NCI-H1417 treated with DMSO at 0.1 percent for 48 hours (cell line): ENCODE measurements at places on chromosomes 1 and 21.
A peak's percentile ranks its signal among the peaks of the same experiment; 100 is the strongest.

DNA sequence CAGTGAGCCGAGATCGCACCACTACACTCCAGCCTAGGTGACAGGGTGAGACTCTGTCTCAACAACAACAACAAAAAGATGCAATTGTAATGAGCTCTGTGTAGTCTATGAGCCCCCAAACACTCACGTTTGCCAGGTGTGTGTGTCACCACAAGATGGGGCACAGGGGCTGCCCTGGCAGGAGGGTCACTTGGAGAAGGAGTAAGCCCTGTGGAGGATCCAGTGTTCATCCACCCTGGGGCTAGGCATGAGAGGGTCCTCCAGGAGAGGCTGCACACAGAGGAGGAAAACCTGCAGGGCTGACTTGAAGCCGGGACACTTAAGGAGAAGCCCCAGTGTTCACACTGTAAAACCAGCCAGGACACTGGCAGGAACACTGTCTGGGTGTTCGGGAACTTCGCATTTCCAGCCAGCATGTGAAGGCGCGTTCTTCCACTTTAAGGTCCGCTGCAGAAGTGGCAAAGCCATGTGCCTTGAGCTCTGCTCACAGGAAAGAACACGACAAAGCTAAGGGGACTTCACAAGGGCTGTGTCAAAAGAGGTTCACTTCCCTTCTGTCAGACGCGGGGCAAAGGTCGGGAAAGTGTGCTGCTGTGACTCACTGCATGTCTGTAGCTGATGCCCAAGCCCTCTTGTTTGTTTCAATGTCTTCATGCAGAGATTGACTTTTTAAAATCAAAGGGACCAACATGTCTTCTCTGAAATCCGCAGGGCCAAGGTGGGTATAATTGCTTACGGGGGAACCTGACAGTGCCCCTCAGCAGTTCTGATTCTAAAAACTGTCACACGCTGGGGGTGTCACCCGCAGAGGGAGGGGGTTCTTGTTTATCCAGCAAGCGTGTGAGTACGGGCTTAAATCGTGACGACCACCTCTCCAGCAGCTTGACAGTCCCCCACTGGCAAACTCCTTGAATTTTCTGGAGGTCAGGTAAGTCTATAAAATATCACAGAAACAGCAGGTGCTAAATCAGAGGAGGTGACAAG lies 102.8 kb downstream of the RIPK4 start:
- DNase-seq: no peak

GRCh38 chr1:66253330-66253921 lies 280.5 kb upstream of the SGIP1 start:
- no peak for DNase-seq

- DNase-seq: no peak
These were observed 8.5 kb downstream of the SSR2 start for GRCh38 chr1:156012051-156012817.

DNA sequence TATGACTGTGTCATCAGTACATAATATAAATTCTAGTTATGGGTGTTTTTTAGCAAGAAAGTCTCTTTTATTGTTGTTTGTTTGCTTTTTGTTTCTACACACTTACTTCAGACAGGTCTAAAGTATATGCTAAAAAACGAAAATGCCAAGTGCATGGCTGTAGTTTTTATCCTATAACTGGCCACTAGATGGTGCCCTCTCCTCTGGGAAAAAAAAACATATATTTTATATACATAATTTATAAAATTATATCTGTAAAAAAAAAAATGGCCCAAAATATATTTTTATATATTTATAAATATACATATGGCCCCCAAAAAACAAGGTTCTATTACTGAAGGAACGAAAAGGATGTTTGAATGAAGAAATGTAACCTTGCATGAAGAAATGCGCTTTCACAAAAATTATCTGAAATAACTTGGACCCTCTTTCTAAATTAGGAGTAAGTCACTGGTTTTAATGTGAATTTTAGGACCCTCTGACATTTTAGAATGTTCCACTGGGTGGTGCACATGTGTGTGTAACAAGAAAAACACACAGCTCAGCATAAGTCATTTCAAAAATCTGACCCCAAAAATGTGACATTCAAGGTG lies 93.5 kb downstream of the TTLL7 start:
- no peak for DNase-seq

DNA sequence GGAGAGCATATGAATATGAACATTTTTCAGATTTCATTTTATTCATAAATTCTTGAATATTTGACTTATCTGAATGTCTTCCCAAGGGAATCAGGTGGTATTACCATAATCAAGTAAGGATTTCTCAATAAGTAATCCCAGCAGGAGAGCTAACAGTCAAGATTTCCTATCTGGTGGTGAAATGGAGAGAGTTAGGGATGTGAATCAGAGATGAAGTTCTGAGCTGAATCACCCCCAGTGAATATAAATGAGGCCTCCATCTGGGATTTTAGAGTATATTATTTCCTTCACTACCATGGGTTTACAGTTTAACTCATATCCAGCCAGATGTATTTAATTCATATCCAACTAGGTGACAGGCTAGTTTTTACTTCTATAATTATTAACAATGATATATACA lies 61.5 kb upstream of the RGS2 start:
- no peak for DNase-seq

DNA sequence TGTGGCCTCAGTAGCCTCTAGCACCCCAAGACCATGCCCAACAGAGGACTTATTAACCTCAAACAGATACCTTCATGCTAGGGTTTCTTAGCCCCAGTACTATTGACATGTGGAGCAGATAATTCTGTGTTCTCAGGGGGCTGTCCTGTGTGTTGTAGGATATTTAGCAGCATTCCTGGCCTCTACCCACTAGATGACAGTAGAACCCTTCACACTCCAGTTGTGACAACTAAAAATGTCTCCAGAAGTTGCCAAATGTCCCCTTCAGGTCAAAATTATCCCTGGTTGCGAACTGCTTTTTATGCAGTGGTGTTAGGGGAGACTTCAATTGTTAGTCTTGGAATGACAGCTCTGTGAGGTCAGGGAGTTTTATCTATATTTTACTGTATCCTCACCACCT lies 8.1 kb downstream of the KAZN start:
- no peak for DNase-seq

DNA sequence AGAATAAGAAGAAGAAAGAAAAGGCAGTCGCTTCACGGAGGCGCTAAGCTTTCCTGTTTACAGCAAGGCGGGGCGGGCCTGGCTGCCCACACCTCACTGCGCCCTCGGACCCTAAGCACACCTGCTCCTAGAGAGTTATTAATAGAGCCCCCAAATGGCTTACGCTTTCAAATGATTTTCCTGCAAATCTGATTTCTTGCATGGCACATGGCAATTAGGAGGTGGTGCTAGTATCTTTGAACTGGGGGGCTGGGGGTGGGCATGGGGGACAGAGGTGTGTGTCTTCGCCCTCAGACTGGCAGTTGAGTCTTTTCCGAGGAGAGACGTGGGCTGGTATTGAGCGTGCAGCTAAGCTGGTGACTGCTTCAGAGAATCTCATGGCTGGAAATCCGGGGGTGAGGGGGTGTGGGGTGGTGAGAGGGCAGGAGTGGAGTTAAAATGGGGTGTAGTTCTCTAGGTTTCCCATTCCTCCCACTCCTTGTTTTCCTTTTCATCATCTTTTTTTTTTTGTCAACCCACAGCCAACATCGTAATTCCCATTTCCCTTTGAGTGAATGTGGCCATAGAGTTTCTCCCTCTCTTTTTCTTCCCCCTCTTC lies 1.3 kb downstream of the S1PR1 start:
- no peak for DNase-seq

- no peak for DNase-seq
These were observed 8.7 kb downstream of the SH3BP5L start for GRCh38 chr1:248817065-248817464.

- DNase-seq: no peak
These were observed 12.6 kb downstream of the FTCD start for GRCh38 chr21:46142582-46143473.

DNA sequence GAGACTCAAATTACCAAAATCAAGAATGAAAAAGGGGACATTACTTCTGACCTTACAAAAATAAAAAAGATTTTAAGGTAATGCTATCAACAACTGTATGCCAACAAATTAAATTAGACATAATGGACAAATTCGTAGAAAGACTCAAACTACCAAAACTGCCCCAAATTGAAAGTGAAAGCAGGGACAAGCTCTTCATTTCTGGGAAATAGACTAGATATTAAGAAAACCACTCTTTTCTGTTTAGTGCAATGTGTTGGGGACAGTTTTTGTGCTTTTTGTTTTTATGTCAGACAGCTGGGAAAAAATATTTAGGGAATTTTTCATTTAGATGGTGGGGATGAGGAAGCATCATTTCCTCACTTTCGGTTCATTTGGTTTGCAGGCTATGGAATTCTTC lies 4.9 kb upstream of the GBP1 start:
- no peak for DNase-seq

DNA sequence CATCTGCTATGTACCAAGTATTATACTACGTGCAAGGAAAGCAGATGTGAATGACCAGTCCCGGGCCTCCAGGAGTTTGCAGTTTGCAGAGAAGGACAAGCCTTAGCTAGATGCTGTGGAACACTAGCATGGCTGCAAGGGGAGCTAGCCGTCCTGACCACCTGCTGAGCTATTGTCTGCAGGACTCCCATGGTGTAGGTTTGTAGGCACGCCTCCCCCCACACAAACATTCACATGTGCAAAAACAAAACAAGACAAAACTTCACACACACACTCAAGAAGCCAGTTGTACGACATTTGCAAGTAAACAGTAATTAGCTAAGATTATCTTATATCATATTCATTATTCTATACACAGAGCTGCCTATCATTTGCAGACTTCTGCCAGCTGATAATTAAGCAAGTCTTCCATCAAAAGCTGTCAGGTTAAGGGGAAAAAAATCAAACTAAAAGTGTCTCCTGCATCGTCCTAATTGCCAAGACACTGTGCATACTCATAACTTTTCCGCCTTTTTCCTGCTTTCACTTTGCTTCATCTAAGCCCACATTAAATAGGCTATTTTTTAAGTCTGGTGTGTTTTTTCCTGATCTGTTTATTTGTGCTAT lies 10.7 kb upstream of the HNRNPU start:
- peak; percentile 88 for DNase-seq

DNA sequence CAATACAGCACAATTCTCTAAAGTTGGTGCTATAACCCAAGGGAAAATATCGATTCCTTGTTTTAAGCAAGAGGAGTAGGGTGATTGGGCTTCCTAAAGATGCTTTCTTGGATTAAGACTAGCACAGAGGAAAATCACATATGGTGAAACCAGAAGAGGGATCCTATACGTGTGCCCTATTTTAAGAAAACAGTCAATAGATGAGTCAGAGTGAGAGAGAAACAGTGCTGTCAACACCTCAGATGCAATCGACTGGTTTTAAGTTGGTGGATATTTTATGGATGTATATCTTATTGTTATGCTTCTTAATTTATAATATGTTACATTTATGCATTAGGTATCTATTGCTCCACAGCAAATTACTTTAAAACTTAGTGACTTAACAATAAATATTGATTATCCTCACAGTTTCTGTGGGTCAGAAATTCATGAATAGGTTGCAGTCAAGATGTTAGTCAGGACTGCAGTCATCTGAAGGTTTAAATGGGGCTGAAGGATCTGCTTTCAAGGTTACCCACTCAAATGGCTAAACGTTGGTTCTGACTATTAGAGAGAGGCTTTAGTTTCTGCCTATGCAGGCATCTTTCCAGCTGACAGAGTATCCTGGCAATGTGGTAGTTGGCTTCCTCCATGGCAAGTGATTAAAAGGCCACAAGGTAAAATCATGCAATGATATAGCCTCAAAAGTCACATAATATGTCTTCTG lies 61.6 kb upstream of the DEPDC1 start:
- DNase-seq: no peak

- DNase-seq: no peak
These were observed 48.3 kb upstream of the TDRD10 start for GRCh38 chr1:154453574-154454352.

GRCh38 chr1:208597571-208597970 lies 353.4 kb upstream of the PLXNA2 start:
- DNase-seq: no peak

- DNase-seq: no peak
These were observed 412.3 kb downstream of the NPHP4 start for GRCh38 chr1:5579966-5580365.

DNA sequence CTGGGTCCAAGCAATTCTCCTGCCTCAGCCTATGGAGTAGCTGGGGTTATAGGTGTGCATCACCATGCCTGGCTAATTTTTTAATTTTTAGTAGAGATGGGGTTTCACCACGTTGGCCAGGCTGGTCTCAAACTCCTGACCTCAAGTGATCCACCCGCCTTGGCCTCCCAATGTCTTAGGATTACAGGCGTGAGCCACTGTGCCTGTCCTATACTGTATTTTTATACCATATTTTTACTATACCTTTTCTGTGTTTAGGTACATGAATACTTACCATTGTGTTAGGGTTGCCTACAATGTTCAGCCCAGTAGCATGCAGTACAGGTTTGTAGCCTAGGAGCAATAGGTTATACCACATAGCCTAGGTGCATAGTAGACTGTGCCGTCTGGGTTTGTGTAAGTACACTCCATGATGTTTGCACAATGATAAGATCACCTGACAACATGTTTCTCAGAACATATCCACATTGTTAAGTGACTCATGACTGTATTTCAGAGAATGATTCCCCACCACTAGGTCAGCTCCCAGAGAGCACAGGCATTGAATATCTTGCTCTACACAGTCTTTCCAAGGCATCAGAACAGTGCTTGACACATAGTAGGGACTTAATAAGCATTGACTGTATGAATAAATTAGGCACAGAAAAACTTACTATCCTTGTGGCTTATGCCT lies 6.0 kb upstream of the CITED4 start:
- no peak for DNase-seq

- DNase-seq: no peak
These were observed 63.3 kb downstream of the POFUT2 start for GRCh38 chr21:45224189-45224938.

DNA sequence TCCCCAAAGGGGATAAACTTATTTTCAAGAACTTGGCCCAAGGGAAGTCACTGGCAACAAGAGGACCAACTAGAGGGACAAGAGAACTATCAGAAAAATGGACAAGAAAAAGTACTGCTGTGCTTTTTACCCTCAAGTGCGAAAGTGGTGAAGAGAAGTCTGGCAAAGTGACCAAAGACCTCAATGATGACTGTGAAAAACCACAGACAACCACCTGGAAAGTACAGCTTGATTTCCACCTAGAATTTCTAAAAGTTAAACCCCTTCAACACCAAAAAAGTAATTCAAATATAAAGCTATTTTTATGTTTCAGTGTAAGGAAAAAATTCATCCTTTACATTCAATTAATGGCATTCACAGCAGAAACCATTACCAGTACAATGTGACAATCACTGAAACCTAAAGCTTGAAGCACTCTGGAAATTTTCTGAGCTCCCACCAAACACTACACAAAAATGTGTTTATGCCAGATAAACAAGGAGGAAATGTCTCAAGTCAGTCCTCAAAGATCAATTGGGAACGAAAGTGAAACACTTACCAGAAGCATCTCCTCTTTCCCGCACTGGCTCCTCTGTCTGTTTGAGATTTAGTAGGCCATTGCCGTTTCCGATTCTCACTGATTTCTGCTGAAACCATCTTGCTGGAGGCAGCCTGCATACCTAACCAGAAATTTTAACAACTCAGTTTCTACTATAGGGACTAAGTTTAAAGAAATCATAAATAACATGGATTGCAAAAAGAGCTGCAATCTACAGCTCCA lies 8.3 kb downstream of the SDE2 start:
- DNase-seq: no peak

GRCh38 chr1:29382851-29383745 lies 146.8 kb downstream of the PTPRU start:
- no peak for DNase-seq
